ENCODE measurements at places on chromosomes 1 and 21.
A peak's percentile ranks its signal among the peaks of the same experiment; 100 is the strongest.

- no peak for DNase-seq
Observed at GRCh38 chr1:197063212-197063611, 3.8 kb downstream of the F13B start.

- peak; percentile 12 for DNase-seq
Observed at GRCh38 chr21:34845521-34846451, 177.0 kb downstream of the CLIC6 start.

DNA sequence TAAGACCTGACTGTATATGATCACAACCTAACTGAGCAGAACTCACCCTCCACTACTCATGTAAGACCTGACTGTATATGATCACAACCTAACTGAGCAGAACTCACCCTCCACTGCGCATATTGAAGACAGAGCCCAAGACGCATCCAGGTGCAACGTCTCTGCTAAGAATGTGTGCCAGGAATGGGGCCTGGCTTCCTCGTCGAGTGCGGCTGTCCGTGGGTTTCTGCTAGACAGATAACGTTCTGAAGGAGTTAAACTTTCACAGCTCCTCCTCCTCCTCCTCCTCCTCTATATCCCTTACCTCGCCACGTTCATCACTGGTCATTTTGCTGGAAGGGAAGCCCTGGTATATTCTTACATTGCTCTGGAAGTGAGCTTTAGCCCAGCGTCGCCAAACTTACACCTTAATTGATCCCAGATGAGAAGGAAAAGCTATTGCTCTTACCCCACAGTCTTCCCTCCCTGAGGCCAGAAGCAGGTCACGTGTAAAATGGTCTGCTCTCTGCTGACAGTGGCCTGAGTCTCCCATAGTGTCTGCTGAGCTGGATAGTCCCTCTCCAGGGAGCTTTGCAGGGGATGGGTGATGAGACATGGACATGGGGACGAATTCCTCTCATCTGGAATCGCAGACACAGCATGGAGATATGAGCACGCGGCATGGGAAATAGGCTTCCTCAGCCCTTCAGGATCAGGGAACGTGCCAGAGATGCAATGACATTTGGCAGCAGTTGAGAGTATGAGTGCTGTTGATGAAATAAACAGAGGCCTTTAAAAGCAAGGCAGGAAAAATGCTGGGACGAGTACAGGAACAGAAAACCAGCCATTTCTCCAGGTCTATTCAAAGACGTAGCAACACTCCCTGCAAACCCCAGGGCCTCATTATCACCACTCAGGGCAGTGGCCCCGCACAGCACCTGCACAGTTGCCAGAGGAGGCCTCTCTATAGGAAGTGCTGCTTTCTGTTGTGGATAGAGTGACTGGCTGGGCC lies 528.1 kb downstream of the KIF26B start:
- DNase-seq: no peak

- no peak for DNase-seq
Observed at GRCh38 chr1:27931184-27931583, 3.6 kb upstream of the SMPDL3B start.

DNA sequence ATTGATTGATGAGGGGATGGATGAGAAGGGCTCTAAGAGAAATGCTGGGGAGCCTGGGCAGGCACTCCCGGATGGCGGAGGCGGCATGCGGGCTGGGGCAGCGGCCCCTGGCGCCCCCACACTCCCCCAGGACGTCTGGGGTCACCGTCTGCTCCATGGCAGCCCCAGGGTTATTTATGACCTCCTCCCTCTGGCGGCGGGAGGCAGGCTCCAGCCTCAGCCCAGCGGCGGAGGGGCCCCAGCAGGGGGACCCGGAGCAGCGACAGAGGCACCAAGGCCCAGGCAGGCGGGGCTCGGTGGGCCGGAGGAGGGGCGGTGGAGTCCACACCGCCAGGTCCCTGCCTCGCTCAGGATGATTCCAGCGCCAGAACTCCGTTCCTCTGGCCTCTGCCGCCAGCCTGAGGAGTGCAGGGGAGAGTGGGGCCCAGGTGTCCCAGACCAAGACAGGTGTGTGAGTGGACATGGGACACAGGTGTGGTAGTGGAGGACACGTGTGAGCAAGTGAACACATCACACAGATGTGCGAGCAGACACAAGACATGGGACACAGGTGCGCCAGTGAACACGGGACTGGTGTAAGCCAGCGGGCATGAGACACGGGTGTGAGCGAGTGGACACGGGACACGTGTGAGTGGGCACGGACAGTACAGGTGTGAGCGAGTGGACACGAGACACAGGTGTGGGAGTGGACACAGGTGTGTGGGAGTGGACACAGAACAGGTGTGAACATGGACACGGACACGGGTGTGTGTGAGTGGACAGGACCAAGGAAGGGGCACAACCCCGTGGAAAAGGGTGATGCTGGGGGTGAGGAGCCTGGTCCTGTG lies 2.5 kb upstream of the SAMD11 start:
- DNase-seq: no peak

DNA sequence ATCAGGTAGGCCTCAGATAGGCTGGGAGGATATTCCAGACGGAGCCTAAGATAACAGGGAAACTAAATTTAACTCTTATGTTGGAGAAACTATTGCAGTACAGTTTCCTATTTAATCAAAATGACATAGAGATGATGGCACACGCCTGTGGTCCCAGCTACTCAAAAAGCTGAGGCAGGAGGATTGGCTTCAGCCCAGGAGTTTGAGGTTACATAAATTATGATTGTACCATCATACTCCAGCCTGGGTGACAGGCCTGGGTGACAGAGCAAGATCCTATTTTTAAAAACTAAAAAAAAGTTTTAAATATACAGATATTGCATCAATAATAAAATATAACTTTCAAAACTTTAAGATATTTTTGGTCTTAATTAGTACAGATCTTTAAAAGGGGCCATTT lies 25.2 kb upstream of the TAL1 start:
- no peak for DNase-seq

DNA sequence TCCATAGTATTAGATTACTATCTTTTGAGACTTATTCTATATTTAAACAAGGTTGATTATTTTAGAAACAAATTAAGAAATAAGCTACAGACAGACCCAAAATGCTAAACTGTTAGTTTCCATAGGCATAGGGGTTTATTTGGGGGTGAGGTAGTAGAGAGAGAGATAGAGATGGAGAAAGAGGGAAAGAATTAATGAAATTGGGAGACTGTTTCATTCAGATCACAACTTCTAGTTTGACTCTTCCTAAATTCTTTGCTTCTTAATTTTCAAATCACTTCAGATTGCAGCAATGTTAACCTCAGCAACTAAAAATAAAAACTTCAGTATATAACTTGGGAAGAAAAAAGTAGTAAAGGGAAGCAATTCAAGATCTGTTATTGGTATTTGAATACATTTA lies 3.4 kb downstream of the JUN start:
- DNase-seq: no peak

DNA sequence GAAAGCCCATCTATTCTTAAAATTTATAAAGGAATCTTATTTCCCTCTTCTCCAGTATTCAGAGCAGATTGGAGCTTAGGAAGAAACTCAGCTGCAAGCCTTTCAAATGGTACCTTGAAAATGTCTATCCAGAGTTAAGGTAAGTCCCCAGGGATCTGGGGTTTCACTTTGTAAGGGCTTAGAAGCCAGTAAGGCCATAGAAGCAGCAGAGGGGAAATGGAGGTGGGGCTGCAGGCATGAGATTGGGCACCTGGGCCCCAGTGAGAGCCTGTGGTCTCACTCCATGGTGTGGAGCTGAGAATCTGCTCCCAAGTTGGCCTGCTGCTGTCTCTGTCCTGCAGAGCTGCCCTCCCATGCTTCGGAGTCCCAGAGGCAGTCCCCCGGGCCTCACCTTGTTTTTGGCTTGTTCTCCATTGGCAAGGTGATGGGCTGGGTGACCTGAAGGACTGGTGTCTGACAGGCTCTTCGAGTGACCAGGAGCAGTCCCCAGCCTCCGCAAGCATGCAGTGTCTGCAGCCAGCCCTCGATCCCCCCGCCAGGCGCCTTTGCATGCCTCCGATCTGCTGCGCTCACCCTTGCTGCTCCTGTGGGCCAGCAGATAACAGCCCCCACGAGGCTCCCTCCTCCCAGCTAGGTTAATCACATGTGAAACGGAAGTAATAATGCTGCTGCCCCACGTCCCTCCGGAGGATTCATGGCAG lies 163.1 kb downstream of the PGBD5 start:
- no peak for DNase-seq

DNA sequence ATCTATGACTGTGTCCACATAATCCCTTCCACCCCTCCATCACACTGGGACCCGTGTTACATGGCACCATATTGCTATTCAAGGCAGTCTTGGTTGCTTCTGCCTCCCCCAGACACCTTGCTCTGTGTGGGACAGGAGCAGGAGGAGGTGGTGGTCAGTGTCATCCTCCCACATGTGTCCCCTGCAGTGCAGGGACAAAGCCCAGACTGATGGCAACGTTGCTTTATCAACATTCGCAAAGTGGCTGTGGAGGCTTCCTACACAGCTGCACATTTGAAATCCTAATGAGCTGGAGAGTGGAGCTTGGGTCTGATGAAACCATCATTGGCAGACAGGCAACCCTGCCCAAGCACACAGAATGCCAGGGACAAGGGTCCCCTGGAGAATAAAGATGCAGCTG lies 26.2 kb downstream of the TRIM67 start:
- DNase-seq: no peak

- no peak for DNase-seq
Observed at GRCh38 chr1:41640756-41641474, 156.4 kb upstream of the EDN2 start.
